Stimulated activated CD4-positive, alpha-beta T cell treated with anti-CD3 and anti-CD28 coated beads, Interleukin-12 subunit alpha, Interleukin-12 subunit beta, amount 100 ng/mL, for 4 hours (primary cell): ENCODE measurements at places on chromosomes 7 and 10.
A peak's percentile ranks its signal among the peaks of the same experiment; 100 is the strongest.

- no peak for DNase-seq
These were observed 302.7 kb downstream of the RPS24 start for GRCh38 chr10:78336402-78336791.

GRCh38 chr10:97067716-97068391, 117.9 kb downstream of the SLIT1 start:
- DNase-seq, result no peak

DNA sequence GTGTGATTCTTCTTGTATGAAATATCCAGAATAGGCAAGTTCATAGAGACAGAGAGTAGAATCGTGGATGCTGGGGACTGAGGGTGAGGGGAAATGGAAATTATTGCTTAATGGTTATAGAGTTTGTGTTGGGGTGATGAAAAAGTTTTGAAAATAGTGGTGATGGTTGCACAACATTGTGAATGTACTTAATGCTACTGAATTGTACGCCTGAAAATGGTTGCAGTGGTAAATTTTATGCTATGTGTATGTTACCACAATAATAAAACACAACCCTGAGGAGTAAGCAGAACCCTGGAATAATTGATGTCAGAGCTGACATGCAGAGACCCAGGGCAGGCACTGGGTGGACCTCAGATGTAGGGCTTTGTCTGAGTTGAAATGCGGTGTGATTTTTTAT, 57.6 kb downstream of the TACR2 start:
- no peak for DNase-seq

- DNase-seq, result no peak
These were observed 9.1 kb upstream of the CSGALNACT2 start for GRCh38 chr10:43128958-43129706.

DNA sequence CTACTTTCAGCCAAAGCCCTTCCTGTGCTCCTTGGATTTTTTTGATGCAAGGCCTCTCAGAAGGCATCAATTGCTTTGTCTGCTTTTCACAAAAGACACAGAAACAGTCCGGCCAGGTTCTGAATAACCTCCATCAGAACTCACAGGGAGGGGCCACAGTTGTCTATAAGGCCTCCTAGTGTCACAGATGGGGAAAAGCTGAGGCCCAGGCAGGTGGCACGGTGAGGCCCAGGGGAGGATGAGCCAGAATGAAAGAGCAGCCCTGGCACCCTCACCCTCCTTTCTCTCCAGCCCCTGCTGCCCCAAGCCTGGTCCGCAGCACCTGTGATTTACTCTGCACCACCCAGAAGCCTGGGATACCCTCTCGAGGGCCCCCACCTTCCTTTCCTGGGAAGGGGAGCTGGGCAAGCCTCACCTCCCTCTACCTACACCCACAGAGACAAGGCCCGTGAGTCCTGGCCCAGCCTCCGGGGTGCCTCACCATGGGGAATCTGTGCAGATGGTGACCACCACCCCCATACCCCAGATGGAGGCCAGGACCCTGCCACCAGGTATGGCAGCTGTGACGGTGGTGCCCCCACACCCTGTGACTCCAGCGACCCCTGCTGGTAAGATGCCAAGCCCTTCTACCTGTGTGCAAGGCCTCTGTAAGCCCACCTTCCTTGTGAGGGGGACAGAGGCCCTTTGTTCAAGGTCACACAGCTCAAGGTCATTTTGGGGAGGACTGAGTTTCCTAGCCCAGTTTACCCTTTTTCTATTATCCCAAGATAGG, 26.2 kb upstream of the ZNF467 start:
- DNase-seq, result peak; percentile 55

DNA sequence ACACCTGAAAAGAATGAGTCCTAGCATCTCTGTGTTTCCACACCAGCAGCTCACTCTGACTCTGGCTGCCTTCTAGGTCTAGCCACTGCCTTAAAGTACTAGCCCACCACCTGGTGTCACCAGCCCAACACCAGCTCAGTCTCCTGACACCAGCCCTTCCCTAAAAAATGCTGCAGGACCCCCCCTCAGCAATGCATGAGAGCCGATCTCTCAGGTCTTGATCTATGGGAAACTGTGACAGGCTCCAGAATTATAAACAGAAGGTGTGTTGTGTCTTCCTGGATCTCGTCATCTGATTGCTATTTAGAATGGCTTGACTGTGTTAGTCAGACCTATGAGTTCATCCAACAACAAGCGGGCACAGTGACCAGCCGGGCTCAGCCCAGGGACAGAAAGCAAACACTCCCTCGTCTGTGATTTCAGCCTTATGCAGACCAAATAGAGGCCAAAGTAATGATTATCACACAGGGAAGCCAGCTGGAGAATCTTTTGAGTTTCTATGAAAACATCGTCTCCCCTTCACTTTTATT, 66.6 kb downstream of the CUBN start:
- DNase-seq, result no peak

DNA sequence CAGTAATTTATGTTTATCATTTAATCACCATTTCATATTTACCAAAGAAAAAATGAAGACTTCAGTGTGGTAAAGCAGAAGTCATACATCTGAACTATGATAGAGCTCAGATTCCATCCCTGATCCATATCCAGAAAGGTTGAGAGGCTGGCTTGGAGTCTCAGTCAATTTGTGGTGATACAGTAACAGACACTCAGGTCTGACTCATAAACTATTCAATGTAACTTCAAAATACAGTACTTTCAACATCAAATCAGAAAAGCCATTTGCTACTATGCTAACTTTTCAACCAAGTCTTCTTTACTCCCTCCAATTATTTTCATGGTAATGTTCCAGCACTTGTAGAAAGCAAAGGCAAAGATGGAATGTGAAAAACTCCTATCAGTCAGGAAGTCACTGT, 190.4 kb downstream of the HDAC9 start:
- no peak for DNase-seq
